ENCODE measurements at places on chromosomes 4 and X.
A peak's percentile ranks its signal among the peaks of the same experiment; 100 is the strongest.

DNA sequence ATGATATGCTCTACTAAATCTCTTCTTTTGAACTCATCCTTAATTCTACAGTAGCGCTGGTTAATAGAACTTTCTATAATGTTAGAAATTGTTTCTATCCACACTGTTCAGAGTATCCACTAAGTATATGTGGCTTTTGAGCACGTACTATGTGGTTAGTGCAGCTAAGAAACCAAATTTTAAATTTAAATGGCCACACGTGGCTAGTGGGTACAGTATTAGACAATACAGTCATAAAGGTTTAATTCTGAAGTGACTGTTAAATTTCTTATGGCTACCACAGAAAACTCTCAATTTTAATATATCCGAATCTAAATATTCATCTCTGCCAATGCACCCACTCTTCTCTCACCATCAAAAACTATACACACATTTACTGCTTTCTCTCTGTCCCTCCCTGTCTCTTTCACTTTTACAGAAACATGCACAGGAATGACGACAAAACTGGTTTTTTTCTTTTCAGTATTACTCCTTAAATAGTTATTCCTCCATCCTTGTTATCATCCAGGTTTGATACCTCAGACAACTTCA lies 583.9 kb downstream of the KCTD8 start:
- no peak for DNase-seq

GRCh38 chr4:78310007-78310739 lies 241.4 kb upstream of the ANXA3 start:
- DNase-seq: no peak

DNA sequence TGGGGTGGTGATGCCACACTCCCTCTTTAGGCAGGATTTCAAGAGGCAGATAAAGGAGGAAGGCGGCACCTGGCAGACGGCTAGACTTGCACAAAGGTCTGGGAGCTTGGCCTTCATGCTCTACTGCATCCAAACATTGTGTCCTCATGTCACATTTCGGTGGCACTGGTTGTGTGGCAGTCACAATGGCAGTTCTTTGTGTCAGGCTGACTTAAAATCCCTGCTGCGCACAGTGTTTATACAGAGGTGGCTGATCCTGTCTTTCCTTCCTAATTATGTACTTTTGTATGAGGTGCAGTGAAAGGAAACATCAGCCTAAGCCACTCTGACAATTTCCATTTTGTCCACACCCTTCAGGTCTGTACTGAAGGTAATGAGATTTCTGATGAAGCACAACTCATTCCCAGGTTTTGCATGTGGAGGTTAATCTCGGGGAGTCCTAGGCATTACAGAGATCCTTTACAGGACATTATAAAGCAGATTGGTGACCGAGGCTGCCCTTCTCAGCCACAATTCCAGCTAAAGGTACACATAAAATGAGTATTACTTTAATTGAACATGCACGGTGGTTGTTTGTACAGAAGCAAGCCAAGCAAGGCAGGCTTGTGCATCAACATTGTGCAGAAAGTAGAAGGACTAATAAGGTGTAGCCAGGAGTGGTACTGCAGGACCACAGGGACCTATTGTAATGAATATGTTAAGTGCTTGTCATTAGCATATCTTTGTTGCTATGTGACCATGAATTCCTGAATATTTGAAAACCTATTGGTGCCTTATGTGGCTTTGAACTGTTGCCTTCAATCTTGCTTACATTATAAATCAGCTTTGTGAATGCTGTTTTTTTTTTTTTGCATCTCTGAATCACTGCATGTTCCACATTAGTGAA lies 147.6 kb downstream of the STK32B start:
- DNase-seq: peak; percentile 82

- DNase-seq: no peak
Observed at GRCh38 chr4:37758226-37758625, 68.3 kb upstream of the PGM2 start.

DNA sequence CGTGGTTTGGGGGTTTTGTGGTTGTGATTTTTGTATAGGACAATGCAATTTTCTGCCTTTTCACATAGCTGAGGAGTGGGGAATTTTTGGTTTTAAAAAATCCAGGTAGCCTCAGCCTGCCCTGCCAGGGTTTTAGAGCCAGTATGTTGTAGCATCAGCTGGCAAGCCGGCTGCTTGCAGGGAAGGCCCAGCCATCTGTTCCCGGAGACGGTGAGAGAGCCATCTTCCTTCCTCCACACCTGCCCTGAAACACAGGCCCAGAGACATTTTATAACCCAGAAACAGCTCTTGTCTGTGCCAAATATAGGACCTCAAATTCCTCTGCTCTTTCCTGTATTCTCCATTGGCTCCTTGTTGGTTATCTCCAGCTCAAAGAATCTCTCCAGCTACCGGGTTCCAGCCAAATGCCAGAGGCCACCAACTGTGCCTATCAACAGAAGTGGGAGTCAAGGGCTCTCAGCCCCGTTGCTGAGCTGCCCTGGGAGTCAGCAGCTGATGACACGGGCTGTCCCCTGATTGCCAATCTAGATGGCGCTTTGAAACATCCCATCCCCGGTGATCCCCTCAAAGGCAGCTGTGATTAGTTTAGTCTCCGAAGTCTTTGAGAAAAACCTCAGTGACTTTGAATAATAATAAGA lies 595.2 kb downstream of the MID1IP1 start:
- DNase-seq: no peak

- DNase-seq: no peak
Observed at GRCh38 chr4:186159613-186160012, 31.8 kb upstream of the CYP4V2 start.

GRCh38 chr4:150769845-150770244 lies 187.9 kb downstream of the MAB21L2 start:
- no peak for DNase-seq

GRCh38 chrX:55794405-55794804 lies 76.9 kb downstream of the RRAGB start:
- DNase-seq: no peak

GRCh38 chr4:4750187-4750586 lies 109.3 kb upstream of the MSX1 start:
- no peak for DNase-seq

DNA sequence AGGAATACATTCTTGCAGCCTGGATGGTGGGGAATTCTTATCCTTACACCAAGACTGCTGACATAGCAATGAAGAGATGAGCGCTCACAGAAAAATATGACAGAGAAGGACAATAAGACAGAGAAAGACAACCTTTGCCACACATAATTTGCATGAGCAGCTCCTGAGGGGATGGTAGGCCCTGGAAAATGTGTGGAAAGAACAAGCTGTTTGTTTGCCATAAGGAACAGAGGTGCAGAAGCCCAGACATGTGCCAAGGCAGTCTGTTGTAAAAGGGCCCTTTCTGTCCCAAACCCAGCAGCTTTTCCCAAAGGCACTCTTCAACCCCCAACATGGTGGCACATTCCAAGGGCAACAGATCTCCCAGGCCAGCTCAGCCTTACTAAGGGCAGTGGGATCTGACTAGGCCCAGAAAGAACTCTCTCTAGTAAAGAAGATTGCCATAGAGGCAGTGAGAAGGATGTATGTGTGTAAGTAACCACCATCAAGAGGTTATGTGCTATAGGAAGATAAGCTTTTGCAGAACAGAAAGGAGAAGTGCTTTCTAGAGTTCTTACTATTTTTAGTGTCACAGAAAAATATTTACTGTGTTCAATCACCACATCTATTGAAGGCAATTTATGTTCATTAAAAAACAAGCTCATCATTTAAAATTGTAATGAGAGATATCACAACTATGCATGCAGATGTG lies 287.0 kb upstream of the RASGEF1B start:
- no peak for DNase-seq

GRCh38 chr4:144645631-144646522 lies at the start of gene HHIP:
TSS of gene HHIP (plus strand) at chr4:144646156. CDS start at chr4:144646676, 520 bp downstream.
- peak; percentile 73 for DNase-seq

Data from HAP-1 (cell line).